AG04449 (cell line): ENCODE measurements at places on chromosomes 5 and 9.

- no peak for DNase-seq
Measured at GRCh38 chr9:972501-973294, 3.8 kb upstream of the DMRT3 start.

DNA sequence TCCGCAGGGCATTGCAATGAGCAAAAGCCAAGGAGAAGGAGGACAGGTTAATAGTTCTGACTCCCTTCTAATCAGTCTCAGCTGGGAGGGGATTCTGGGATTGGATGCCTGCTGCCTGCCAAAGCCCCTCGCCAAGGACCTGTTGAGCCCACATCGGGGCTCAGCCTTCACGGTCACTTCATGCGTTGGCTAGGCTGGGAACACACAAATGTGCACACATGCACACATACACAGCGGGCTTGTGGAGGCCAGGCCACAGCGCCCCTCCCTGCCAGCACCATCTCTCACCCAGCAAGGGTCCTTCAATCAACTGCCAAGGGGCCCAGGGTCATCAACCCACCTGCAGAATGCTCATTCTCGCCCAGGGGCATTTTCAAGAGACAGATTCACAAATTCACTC lies 113.9 kb downstream of the C5orf15 start:
- DNase-seq: no peak

DNA sequence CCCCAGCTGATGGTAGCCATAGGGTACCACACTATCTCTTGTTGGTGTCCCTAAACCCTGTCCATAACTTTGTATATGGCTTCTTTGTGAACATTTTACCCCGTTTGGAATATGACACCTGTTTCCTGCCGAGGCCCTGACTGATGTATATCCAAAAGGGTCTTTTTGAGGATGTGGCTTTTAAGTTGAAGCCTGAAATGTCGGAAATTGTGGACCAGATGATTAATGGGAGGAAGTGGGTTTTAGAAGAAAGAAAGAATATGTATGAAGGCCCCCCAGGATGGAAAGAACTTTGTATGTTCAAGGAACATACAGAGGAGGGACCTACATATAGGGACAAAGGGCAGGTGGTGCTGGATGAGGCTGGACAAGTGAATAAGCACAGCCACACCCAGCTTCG lies 16.7 kb upstream of the TNFSF8 start:
- no peak for DNase-seq

- no peak for DNase-seq
Measured at GRCh38 chr9:108212184-108212583, 643.6 kb downstream of the ACTL7B start.

DNA sequence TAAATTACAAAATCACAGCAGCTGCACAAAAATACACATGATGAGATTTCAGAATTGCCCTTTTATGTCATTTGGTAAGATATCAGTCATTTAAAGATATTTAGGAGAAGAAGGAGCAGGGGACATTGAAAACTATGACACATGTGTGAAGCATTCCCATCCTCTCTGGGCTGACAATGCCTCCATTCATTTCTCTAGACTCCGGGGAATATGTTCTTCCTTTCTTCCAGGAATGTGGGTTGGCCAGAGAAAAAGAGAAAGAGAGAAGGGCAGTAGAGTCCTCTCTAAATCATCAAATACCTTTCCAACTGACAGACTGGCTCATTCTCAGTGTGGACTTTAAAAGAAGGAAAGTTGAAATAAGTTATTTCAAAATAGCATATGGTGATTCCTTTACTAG lies 205.6 kb upstream of the ADAMTSL1 start:
- no peak for DNase-seq

GRCh38 chr9:124188331-124189110 lies 69.2 kb upstream of the NEK6 start:
- DNase-seq: no peak

- no peak for DNase-seq
Measured at GRCh38 chr5:149600932-149601331, 19.6 kb downstream of the ARHGEF37 start.

DNA sequence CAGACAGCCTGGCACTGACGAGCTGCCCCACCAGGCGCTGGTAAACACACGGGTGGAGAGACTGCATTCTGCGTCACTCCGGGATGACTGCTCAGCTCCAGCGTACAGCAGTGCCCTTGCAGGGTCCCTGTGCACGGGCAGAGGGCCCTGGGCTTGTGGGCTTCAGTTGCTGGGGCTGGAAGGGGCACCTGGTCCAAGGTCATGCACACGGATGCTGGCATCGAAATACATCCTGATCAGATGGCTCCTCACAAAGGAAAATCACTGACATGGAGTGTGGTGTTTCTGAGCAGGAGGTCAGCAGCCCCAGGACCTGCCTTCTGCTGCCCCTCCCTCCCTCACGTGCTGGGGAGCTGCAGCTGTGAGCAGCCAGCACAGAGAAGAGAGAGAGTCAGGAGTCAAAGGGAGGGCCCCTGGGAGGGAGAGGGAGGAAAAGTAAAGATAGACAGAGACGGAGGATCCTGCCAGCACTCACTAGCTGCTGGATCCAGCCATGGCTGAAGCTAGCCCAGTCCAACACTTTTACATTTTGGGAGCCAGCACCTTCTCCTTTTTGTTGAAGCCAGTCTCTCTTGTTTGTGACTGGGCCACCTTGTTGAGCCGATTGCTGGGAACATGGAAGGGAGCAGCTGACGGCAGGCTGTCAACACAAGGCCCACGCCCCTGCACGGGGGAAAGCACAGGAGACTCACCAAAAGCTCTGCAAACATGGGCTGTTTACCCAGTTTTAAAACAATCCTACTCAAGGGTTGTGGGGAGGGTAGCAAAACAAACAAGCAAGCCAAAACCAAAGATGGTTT lies 166.5 kb upstream of the PHYKPL start:
- DNase-seq: no peak

DNA sequence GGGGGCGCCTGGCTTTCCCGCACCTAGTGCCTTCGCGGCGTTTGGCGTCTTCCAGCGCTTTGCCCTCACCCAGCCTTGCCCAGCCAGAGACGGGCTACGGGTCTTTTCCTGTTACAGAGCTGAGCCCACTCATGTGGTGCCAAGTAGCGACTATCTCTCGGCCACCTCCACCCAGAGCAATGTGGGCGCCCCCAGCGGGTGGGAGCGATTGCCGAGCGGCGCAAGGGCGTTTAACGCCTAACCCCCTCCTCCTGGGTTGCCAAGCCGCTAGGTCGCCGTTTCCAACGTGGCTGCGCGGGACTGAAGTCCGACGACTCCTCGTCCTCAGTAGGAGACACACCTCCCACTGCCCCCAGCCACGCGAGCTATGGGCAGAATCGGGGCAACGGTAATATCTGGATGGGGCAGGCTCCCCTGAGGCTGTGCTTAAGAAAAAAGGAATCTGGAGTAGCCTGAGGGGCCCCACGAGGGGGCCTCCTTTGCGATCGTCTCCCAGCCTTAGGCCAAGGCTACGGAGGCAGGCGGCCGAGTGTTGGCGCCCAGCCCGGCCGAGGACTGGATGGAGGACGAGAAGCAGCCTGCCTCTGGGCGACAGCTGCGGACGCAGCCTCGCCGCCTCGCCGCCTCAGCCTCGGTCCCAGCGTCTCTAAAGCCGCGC lies 5.8 kb downstream of the TLX3 start:
- DNase-seq: no peak

- DNase-seq: no peak
Measured at GRCh38 chr9:108416324-108416723, 439.5 kb downstream of the ACTL7B start.

DNA sequence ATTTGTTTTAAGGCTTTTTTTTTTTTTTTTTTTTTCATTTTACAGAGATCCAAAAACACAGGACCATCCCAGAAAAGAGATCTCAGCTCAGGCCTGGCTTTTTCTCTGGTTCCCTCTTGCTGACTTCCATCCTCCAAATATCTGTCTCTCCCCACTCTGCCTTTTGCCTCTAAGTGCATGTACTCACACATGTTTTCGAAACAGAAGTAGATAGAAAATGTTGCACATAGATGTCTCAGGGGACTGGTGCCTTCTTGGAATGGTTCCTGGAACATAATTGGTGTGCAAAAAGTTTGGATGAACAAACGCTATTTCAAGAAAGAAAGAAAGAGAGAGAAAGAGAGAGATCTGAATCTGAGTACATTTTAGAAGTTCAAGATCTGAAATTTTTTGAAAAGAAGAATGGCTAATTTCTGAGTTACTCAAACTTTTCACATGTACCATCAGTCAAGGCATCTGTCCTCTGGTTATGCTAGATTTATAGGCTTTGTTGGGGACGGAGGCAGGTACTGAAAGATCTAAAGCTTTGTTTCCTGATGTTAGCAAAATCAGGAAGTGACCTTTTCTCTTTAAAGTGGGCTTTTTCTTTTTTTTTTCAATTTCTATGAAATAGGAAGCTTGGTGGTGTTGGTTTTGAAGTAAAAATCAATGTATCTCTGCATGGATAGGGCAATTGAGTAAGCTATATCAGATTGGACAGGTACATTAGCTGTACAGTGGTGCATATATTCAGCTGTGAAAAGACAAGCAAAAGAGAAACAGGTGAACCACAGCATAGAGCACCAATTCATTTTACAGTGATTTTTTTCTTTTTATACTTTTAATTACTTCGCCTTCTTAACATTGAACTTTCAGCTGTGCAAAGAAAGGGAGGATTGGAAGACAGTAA lies 8.5 kb upstream of the TNFSF8 start:
- no peak for DNase-seq

- DNase-seq: no peak
Measured at GRCh38 chr9:35518981-35519679, 29.2 kb downstream of the RUSC2 start.

DNA sequence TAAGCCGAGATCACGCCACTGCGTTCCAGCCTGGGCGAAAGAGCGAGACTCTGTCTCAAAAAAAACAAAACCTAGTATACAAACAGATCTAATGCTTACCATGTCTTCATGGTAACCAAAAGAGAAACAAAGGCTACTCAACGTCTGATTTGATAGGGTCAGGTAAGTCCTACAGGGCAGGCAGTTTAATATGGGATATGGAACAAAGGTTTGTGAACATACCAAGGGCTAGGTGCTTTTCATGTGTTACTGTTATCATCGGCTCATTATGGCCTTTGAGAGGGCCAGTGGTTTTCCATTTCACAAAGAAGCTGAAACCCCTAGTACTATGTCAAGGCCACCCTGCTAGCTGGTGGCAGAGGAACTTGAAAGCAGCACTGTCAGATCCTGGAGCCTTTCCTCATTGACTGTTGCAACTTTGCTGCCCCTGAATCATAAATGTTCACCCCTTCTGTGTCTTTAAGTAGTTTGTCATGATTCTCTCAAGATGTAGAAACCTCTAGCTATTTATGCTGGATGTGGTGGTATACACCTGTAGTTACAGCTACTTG lies 5.1 kb downstream of the IQGAP2 start:
- no peak for DNase-seq

- no peak for DNase-seq
Measured at GRCh38 chr5:56988490-56988889, 36.6 kb upstream of the MIER3 start.

- DNase-seq: no peak
Measured at GRCh38 chr5:169992789-169993484, 12.6 kb upstream of the INSYN2B start.

DNA sequence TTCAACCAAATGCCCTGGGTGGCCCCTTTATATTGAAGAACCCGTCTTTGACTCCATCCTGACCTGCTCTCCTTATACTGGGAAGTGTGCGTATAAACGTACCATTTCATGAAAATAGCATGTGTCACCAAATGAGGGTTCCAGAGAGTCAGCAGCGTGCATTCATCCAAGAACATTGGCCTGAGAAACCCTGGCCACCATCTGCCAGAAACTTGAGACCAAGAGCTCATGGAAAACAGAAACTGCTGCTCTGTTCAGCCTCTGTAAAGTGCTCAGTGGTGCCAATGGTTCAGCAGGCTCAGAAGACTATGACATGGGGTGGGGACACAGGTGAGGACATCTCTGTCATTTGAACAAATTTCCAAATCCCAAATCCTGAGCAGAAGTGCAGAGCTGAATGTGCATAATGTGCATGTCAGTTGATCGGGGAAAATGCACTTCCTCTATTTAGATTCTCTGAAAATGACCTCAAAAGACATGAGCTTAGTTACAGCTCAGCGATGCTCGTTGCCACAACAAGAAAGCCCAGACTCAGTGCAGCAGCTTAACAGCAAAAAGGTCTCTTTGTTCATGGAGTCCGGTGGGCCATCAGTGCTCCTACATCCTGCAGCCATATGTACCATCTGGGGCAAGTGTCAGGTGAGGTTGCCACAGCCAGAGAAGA lies 176.1 kb downstream of the ATPSCKMT start:
- no peak for DNase-seq

DNA sequence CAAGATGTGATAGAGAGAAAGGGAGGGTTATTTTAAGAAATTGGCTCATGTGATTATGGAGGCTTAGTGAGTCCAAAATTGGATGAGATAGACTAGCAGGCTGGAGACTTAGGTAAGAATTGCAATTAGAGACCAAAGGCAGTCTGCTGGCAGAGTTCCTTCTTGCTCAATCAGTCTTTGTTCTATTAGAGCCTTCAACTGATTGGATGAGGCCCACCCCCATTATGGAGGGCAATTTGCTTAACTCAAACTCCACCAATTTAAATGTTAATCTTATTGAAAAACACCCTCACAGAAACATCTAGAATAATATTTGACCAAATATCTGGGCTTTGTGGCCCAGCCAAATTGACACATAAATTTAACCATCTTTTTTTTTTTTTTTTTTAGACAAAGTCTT lies 23.9 kb upstream of the TPD52L3 start:
- no peak for DNase-seq

GRCh38 chr5:174157048-174157447 lies 111.5 kb downstream of the NSG2 start:
- DNase-seq: no peak

GRCh38 chr5:2176581-2176980 lies 293.9 kb upstream of the IRX4 start:
- DNase-seq: no peak

DNA sequence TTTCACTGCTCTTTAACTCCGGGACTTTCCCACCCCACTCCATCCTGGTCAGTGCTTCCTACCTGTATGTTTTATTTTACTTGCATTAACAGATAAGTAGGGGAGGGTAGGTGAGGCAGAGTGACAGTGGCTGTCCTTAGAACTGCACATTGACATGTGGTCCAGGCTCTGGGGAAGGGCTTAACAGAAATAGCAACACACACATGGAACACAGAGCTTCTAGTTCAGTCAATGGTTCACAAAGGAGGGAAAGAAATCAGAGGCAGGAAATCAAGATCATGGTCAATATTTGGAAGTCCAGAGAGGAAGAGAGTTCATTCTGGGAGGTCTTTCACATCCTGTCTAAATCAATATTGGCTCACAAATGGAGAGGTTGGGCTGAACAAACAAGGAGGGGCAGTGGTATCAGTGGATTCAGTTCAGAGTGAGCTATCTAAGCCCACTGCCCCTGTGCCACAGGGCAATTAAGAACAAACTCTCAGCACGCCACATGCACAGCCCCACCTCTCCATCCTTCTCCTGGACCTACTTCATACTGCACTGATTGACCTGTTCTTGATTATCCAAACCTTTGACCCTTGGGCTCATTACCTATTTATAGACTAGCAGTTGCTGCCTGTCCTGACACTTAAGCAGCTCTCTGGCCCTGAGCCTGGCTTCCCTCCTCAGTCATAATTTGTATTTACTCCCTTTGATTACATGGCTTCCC lies 6.2 kb upstream of the VPS13A start:
- no peak for DNase-seq
